ENCODE measurements at places on chromosomes 3 and 15.
A peak's percentile ranks its signal among the peaks of the same experiment; 100 is the strongest.

DNA sequence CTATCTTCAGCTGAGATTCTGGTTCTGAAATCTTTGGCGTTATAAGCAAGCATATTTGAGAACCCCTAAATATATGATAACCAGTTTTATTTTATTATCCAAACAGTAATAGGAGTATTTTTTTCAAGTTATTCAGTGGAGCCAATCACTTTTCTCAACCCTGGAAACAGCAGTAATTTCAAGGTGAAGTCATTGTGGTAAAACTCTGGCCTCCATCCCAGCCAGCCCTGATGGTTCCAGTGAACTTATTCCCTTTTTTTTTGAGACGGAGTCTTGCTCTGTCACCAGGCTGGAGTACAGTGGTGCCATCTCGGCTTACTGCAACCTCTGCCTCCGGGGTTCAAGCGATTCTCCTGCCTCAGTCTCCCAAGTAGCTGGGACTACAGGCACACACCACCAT is 545.4 kb upstream of the IL12A start:
- DNase-seq = no peak

DNA sequence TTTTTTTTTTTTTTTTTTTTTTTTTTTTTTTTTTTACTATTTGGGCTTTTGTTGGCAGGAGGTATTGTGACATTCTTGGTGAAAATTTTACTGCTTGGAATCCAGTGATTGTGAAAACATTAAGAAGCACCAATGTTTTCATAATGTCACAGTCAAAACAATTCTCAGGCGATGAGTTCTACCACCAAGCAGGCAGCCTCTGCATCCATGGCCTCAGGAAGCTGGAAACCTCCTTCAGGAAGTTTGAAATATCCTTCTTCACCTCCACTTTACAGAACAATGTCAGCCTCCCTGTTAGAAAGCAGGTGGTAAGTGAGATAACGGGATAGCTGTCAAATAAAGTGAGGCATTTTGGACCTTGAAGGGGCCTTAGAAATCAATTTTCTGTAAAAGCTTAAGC is 98.3 kb downstream of the MEX3B start:
- no peak for DNase-seq

DNA sequence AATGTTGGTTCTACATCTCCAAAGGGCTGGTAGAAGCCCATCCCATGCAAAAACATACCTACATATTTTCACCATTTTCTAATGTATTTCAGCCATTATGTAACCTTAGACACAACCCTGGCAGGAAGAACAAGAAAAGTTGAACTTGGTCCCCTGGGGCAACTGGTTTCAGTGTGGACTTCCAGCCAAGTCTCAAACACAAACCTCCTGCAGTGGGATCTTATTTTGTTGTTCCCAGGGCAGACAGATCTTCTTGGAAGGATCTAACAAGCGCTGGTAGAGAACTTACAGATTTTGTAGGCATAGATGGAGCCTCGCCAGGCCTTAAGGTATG is 96.3 kb downstream of the ADAMTS17 start:
- no peak for DNase-seq

DNA sequence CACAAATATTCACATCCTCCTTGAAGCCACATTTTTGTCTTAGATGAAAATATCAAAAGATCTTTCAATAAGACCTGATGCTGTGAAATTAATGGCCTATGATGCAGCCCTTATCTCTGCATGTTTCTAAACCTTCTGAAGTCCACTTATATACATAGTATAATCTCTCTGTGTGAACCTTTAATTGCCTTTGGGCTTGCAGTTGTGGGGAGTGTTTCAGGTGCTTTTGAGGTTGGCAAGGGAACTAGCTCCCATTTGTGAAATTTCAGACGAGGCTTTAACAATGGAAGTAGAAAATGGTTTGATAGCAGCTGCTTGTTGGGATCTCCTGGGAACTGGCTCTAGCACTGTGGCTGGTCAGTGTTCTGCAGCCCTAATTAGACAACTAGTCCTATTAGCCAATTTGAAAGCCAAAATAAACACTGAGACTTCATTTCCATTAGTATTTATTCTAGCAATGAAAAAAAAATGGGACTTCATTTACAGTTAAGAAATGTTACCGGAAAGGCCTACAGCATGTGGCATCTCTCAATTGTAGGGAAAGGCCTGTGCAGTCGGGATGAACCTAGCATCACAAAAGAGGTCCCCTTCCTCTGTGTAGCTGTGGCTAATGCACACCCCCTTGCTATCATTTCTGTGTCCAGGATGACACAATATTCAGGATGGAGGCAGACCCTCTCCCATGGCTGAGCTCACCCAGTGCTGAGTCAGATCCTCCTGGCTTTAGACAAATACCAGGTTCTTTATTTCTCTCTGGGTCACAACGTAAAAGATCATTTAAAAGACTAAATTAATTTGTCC is 140.7 kb upstream of the TRIM42 start:
- DNase-seq = no peak

- no peak for DNase-seq
Measured at GRCh38 chr15:40550341-40551037, 14.4 kb downstream of the CCDC32 start.

GRCh38 chr3:102258666-102259227 is 176.1 kb upstream of the ZPLD1 start:
- no peak for DNase-seq

- no peak for DNase-seq
Measured at GRCh38 chr15:65980824-65981456, 111.6 kb downstream of the RAB11A start.

GRCh38 chr3:16513141-16514020 is at the start of gene RFTN1:
Gene RFTN1, minus strand, starts transcription at chr3:16513699. Its CDS starts 19,830 bp downstream, at chr3:16493869.
- peak; percentile 24 for DNase-seq

DNA sequence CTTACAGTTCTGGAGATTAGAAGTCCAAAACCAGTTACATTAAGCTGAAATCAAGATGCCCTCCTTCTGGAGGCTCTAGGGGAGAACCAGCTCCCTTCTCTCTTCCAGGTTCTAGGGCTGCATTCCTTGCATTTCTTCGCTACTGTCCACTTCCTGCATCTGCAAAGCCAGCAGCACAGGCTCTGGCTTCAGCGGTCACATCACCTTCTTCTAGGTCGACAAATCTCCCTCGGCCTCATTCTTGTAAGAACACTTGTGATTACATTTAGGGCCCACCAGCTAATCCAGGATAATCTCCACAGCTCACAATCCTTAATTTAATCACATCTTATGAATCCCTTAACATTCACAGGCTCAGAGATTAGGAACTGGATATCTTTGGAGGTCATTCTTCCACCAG is 73.8 kb downstream of the MINAR1 start:
- DNase-seq = no peak

GRCh38 chr3:2517500-2518172 is 419.0 kb downstream of the CNTN4 start:
- DNase-seq = no peak

DNA sequence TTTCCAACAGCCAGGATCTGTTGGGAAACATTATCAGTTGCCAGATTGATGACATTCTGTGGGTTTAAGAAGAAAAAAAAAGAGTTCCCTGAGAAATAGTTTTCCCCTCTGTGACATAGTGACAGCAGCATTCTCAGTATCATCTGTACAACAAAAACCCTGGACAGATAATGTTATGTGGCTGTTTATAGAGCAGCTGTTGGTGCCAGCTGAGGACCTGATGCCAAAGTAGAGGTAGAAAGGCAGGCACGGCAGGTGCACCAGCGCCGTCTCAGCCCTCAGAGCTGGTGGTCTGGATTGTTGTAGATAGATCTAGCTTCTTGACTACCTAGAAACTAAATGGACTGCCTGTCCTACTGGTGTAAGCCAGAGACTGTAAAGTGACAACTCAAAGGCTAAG is 56.2 kb upstream of the FILIP1L start:
- no peak for DNase-seq

DNA sequence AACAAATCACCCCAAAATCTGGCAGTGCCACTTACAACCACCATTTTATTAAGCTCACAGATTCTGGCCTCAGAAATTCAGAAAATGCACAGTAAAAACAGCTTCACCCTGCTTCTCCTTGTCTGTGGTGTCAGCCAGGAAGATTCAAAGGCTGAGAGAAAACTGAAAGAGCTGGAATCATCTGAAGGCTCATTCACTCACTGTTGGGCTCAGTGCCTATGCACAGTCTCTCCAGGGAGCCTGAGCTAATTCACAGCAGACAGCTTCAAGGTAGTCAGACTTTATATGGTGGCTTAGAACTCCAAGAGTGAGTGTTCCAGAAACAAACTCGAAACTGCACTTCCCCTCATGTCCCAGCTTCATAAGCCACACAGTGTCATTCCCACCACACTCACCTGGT is 16.5 kb upstream of the PLOD2 start:
- no peak for DNase-seq

GRCh38 chr3:133890037-133890436 is 5.6 kb downstream of the RAB6B start:
- DNase-seq = no peak

DNA sequence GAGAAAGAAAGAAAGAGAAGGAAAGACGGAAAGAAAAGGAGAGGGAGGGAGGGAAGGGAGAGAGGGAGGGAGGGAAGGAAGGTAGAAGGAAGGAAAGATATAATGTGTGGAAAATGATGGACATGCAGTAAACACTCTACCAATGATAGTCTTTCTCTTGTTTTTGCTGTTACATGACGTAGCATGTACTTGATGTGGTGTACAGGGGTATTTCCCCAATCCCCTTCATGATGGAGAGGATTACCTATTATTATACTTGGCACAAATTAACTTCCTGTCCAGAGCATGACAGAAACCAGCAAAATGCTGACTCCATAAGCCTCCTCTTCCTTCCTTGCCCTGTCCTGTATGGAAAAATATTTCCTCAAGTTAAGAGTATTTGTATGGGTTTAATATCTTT is 124.4 kb downstream of the B3GALNT1 start:
- no peak for DNase-seq

GRCh38 chr3:124893526-124893925 is 6.4 kb upstream of the ITGB5 start:
- no peak for DNase-seq

- no peak for DNase-seq
Measured at GRCh38 chr3:40720341-40720740, 195.6 kb downstream of the ZNF621 start.

GRCh38 chr3:31953091-31953490 is 28.0 kb downstream of the OSBPL10 start:
- DNase-seq = no peak

GRCh38 chr3:193865896-193866480 is 270.0 kb upstream of the HES1 start:
- DNase-seq = no peak

DNA sequence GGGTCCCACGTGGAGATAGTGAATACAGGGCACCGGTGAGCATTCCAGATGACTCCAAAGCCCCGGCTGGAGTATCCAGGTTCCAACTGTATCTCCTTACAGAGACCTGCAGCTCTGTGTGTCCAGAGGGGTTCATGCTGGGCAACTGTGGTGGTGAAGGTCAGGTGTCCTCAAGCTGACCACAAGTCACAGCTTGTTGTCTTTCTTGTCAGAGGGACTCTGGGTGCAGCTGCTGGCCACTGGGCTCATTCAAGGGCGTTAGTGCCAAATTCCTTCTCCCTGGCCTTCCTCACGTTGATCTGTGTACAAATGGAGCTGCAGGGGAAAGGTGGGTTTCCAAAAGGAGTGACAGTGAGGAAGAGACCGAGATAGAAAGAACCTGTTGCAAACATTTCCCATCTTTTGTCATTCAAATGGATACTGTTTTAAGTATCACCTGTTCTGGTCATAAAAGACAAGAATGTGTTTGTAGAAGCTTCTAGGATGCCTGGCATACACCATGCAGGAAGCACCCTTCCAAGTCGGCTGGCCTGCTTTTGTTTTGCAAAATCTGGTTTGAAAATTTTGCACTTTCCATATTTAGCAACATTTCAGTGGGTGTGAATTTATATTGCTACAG is 52.5 kb downstream of the CEMIP start:
- DNase-seq = no peak

- no peak for DNase-seq
Measured at GRCh38 chr3:171239757-171240503, 213.4 kb upstream of the SLC2A2 start.

- DNase-seq = no peak
Measured at GRCh38 chr15:60993008-60993407, 236.1 kb downstream of the RORA start.

- DNase-seq = no peak
Measured at GRCh38 chr3:44000586-44000985, 241.1 kb upstream of the TOPAZ1 start.

DNA sequence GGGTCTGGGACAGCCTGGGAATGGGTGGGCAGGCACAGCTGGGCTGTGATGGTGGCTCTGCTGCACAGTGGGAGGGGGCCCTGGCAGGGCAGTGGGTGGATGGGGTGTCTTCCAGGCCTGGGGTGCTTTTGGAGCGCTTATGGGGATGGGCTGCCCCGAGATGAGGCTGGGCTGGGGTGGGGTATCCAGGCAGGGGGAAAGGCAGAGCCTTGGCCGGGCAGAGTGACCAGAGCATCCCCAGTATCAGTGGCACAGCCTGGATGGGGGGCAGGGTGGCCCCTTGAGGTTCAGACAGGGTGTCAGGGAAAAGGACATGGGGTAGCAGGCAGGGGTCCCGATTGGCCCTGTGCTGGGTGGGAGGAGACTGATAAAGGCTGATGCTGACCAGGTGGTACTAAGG is 26.6 kb downstream of the HDAC11 start:
- no peak for DNase-seq

DNA sequence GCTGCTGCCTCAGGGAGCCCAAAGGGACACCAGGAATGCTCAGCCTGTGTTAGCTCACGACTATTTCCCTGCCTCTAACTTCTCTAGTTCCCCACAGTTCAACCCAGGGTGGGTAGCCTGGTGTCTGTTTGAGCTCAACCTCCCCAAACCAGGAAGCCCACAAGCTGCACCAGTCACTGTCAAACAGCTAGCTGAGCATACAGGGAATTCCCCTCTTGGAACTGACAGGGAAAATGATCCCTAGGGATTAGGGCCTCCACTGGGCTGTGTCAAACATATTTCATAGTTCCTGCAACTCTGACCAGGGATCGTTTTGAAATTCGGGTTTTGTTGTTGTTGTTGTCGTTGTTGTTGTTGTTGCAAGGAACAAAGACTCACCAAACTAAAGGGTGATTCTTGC is 147.1 kb upstream of the ICE2 start:
- no peak for DNase-seq

DNA sequence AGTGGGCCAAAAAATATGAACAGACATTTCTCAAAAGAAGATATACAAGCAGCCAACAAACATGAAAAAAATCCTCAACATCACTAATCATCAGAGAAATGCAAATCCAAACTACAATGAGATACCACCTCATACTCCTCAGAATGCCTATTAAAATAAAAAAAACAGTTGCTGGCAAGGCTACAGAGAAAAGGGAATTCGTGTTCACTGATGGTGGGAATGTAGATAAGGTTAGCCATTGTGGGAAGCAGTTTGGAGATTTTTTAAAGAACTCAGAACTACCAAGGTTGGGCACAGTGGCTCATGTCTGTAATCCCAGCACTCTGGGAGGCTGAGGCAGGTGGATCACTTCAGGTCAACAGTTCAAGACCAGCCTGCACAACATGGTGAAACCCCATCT is 27.8 kb upstream of the C15orf40 start:
- DNase-seq = no peak

DNA sequence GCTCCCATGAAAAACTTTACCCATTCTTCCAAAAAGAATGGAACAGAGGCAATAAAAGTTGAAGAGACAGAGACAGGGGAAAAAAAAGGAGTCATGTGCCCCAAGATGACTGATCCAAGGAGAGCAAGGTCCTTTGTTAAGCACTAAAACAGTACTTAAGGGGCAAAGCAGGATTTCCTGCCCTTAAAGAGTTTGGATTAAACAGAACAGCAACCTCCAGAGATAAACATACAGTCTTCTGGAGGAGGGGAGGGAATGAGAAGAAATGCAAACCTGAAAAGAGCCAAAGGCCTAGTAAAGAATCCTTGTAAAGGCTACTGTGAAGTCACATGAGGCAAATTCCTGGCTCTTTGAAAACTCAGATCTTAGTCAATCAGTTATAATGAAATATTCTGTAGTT is 38.2 kb downstream of the SHQ1 start:
- DNase-seq = no peak

GRCh38 chr3:151740581-151740980 is 6.9 kb downstream of the AADACL2 start:
- no peak for DNase-seq
